ENCODE measurements at places on chromosomes 4 and X. TPM values are rescaled to one million over a fixed set of nuclear protein-coding genes. Genes with fewer than 3 reads are reported as not detected.

Gene HGFAC
- 0.76 TPM for total RNA-seq

Gene MAGEA2
- total RNA-seq: 9.2 TPM

Gene UGT8
- total RNA-seq: 30.7 TPM

Gene HPGD
- total RNA-seq: 3.6 TPM

Gene USP46
- total RNA-seq: 48.1 TPM

Gene HHIP
- total RNA-seq: 0.14 TPM

DNA sequence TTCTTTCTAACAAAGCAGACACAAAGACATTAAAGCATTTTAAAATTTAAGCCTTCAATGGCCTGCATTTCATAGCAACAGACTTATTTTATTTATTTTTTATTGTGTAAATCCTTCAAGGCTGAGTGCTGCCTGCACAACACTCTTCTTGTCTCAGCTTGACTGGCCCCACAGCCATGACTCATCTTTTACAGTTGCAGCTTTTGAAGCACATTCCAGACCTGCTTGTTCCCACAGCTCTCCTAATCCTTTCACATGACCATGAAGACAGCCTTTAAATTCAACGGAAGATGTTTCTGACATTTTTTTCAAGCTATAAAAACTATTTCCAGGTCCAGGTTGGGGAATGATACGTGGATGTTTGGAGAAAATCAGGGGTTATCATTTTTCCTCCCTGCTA lies 276.9 kb upstream of the TACR3 start:
- H3K27ac ChIP-seq: peak overlapping the region; percentile 91
- H3K36me3 ChIP-seq: peaks cover 20% of the 10 kb centered on the region
- H3K4me3 ChIP-seq: no peak overlapping the region
- peaks cover 20% of the 10 kb centered on the region for H3K4me1 ChIP-seq

DNA sequence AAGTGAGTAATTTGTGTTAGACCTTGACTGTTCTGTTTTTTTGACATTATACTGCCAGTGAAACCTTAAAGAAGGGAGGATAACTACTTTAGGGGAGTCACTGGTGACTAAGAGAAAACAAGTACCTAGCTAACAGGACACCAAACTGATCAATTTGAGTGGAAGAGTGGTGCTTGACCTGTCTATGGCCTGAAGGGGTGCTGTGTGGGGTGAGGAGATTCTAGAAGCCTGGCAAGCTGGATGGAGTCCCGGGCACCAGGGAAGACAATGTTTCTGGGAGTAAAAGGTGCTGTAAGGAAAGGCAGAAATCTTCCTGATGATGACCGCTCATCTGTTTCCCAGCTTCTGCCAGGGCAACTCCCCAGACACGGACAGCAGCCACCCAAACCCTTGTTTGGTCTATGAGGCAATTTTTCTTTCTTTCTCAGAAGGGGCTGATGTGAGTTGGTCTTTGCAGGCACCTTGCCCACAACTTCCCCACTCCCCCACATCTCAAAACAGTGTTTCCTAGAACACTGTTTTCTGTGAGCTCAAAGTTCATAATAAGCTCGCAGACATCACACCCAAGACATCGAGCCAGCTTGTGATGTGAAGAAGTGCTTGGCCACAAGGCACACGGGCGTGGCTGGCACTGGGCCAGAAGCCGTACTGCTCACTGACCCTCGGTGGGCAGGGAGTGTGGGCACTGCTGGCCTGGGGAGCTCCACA lies 4.6 kb downstream of the TXK start:
- H3K4me3 ChIP-seq: no peak overlapping the region
- H3K27me3 ChIP-seq: peaks cover 3% of the 10 kb centered on the region
- peaks cover 54% of the 10 kb centered on the region for H3K4me1 ChIP-seq
- H3K36me3 ChIP-seq: peaks cover 4% of the 10 kb centered on the region
- H3K27ac ChIP-seq: peak overlapping the region; percentile 57
- DNase-seq: no peak

- no peak overlapping the region for H3K27ac ChIP-seq
- no peak for DNase-seq
Observed at GRCh38 chr4:158998624-158999023, 104.3 kb upstream of the RAPGEF2 start.

DNA sequence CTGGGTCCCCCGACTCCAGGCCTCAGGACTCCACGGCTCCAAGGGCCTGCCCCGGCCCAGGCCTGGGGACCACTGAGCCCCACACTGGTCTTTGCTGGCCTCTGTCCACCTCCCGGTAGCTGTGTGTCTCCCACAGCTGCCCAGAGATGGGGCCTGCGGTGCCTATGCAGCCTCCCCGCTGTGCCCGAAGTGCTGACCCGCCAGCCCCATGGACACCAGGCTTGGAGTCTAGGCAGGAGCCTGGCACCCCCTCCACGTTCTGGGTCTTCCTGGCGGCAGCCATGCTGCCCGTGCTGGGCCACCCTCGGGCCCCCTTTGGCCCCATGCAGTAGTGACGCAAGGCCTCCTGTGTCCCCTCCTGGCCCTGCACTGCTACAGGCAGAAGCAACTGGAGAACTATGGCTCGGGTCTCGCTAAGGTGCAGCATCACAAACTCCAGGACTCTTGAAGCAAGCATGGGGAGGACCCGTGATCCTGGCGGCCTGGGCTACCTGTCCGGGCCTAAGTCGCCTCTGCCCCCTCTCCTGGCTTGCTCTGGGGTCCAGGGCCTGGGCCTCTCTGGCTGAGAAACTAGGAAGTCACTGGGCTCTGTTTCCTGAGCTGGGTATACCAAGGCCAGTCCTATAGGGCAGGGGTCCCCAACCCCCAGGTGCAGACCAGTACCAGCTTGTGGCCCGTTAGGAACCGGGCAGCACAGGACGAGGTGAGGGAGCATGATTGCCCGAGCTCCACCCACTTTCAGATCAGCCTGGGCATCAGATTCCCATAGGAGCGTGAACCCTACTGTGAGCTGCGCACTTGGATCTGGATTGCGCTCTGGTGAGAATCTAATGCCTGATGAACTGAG lies 917 bp downstream of the MYL5 start:
- no peak overlapping the region for H3K27ac ChIP-seq
- DNase-seq: no peak
- peaks cover 24% of the 10 kb centered on the region for H3K36me3 ChIP-seq
- peak overlapping the region; percentile 86 for H3K4me3 ChIP-seq
- peaks cover 8% of the 10 kb centered on the region for H3K4me1 ChIP-seq
- H3K27me3 ChIP-seq: peaks cover 3% of the 10 kb centered on the region

- H3K4me3 ChIP-seq: no peak overlapping the region
- no peaks in the 10 kb centered on the region for H3K36me3 ChIP-seq
- 0 out of 2 replicates have a peak, but pooled peaks cover 4% of the 10 kb centered on the region for H3K4me1 ChIP-seq
- no peak overlapping the region for H3K27ac ChIP-seq
- no peaks in the 10 kb centered on the region for H3K27me3 ChIP-seq
Observed at GRCh38 chr4:53055274-53055673, 193.2 kb downstream of the RASL11B start.

DNA sequence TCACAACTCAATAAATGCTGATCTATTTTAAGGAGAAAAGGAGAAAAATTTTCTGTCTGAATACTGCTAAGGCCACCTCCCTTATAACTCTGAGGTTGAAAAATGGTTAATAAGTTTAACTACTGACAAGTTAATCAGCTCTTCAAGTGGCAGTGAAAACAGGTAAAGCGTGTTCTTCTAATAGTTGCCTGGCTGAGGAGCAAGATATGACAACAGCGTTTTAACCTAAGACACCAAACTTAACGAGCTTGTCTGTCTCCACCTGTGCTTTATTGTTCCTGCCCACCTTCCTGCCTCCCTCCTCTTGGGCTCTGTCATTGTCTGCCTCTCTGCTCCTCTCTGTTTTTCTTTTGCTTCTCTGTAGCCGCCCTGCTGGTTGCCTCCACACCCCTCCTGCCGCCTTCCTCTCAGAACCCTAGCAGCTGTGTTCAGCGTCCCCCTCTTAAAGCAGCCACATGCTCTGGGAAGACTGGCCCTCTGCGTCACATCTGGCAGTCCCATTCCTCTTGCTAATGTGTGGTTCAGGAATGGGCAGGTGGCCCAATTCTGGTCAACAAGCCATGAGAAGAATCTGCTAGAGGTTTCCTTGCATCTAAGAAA lies 4.3 kb upstream of the TSPAN5 start:
- peak overlapping the region; percentile 45 for H3K4me3 ChIP-seq
- H3K4me1 ChIP-seq: peaks cover 50% of the 10 kb centered on the region
- peak overlapping the region; percentile 86 for H3K27ac ChIP-seq
- peaks cover 19% of the 10 kb centered on the region for H3K36me3 ChIP-seq
- H3K27me3 ChIP-seq: peaks cover 16% of the 10 kb centered on the region
- peak; percentile 57 for DNase-seq

DNA sequence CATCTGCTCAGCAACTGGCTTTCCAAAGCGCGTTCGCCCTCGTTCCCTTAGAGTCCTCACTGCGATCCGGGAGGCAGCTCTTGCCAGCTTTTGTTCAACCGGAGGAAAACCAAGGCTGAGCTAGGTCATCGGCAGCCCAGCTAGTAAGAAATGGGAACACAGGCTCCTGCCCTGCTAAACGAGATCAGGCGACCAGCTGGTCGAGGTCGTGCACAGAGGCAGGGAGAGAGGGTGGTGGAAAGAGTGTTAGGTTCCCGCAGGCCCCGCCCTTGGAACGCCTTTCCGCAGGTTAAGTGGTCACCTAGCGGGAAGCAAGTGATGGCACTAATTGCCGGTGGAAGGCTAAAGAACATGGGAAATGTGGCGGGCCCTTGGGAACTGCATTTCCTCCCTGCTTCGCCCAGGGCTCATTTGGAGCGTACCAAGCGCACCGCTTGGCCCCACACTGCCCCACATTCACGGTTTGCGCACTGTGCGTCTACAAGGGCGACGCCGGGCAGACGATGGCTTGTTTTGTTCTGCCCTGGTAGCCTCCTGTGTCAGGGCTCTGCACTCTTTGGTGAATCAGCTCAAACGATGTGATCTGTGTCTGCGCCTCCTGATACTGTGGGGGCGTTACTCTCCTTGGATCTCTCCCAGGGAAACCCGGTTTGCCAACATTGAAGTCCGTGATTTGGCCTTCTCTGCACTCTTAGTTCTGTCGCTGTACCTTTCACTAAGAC lies 7.2 kb upstream of the PRDM8 start:
- H3K4me3 ChIP-seq: peak overlapping the region; percentile 59
- peak; percentile 76 for DNase-seq
- peaks cover 35% of the 10 kb centered on the region for H3K4me1 ChIP-seq
- H3K27me3 ChIP-seq: peaks cover 100% of the 10 kb centered on the region
- no peak overlapping the region for H3K27ac ChIP-seq

GRCh38 chr4:82776925-82777542 lies 21.6 kb downstream of the SCD5 start:
- H3K4me1 ChIP-seq: peaks cover 16% of the 10 kb centered on the region
- peaks cover 40% of the 10 kb centered on the region for H3K27me3 ChIP-seq
- no peak overlapping the region for H3K27ac ChIP-seq
- no peak for DNase-seq
- H3K36me3 ChIP-seq: no peaks in the 10 kb centered on the region
- no peak overlapping the region for H3K4me3 ChIP-seq

- no peaks in the 10 kb centered on the region for H3K36me3 ChIP-seq
- H3K27me3 ChIP-seq: peaks cover 6% of the 10 kb centered on the region
- DNase-seq: peak; percentile 43
- peaks cover 18% of the 10 kb centered on the region for H3K4me1 ChIP-seq
- H3K4me3 ChIP-seq: peak overlapping the region; percentile 54
- no peak overlapping the region for H3K27ac ChIP-seq
Observed at GRCh38 chr4:6250235-6250983, 19.2 kb upstream of the WFS1 start.

DNA sequence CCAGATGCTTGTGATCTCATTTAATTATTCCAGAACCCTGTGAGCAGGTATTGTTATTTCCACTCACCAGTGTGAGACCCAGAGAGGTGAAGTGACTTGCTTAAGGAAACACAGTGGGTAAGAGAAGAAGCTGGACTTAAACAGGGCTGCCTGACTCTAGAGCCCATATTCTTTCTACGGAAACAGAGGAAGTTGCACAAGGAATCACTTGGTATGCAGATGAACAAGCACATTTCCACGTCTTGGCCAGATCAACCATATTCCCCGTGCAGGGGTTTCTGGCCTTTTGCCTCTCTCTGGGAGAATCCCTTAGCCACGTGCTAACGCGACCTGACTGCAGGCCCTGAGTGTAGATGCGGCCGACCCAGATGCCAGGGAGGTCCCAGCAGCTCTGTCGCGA lies 195.5 kb upstream of the ATP6AP2 start:
- H3K4me1 ChIP-seq: peaks cover 2% of the 10 kb centered on the region
- no peak overlapping the region for H3K4me3 ChIP-seq
- H3K36me3 ChIP-seq: no peaks in the 10 kb centered on the region
- no peak for DNase-seq

GRCh38 chr4:170849969-170850368 lies 760.2 kb upstream of the AADAT start:
- DNase-seq: no peak
- no peak overlapping the region for H3K27ac ChIP-seq
- no peaks in the 10 kb centered on the region for H3K27me3 ChIP-seq
- H3K4me3 ChIP-seq: no peak overlapping the region
- no peaks in the 10 kb centered on the region for H3K36me3 ChIP-seq

DNA sequence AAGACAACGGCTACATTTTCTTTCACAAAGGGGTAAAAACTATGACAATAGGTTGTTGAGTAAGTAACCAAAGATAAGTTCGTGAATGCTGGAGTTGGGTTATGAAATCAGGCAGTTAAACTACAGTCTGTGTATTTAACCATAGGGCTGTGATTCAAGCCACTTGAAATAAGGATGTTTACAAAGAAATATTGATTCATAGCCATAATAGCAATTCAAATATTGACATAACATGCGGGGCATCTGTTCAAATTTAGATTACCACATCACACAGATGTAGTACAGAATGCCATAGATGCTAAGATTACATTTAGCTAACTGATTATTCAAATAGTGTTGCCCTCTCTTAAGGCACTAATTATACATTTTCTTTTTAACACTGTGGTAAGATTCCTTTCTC lies 364.1 kb downstream of the FSTL5 start:
- no peaks in the 10 kb centered on the region for H3K27me3 ChIP-seq
- no peaks in the 10 kb centered on the region for H3K4me1 ChIP-seq

- H3K4me3 ChIP-seq: no peak overlapping the region
- no peaks in the 10 kb centered on the region for H3K27me3 ChIP-seq
- H3K36me3 ChIP-seq: no peaks in the 10 kb centered on the region
- DNase-seq: no peak
Observed at GRCh38 chr4:184994010-184994622, 24.2 kb upstream of the HELT start.

GRCh38 chr4:106287353-106287969 lies 28.5 kb downstream of the TBCK start:
- no peak overlapping the region for H3K4me3 ChIP-seq
- peaks cover 3% of the 10 kb centered on the region for H3K36me3 ChIP-seq
- peak overlapping the region; percentile 45 for H3K27ac ChIP-seq
- no peaks in the 10 kb centered on the region for H3K27me3 ChIP-seq

DNA sequence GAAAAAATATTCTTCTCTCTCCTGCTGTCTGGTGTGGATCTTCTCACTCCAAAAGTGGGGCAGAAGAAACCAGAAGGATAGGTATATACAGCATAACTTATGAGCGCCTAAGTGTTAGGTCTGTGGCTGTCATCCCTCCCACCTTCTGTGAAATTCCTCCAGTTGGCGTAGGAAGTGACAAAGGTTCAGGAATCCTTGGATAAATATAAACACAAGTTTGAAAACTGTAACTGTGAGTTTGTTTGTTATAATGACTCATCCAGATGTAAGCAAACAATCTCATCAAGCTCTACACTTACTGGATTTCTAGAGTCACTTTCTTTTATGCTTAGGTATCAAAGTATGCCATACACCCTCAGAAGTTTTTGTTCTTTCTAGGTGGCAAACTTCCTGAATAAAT lies 405.2 kb downstream of the FAT4 start:
- H3K4me1 ChIP-seq: peaks cover 4% of the 10 kb centered on the region
- no peaks in the 10 kb centered on the region for H3K27me3 ChIP-seq
- no peak overlapping the region for H3K27ac ChIP-seq
